NCI-H1930 (cell line): ENCODE measurements at places on chromosomes 1 and 21.

DNA sequence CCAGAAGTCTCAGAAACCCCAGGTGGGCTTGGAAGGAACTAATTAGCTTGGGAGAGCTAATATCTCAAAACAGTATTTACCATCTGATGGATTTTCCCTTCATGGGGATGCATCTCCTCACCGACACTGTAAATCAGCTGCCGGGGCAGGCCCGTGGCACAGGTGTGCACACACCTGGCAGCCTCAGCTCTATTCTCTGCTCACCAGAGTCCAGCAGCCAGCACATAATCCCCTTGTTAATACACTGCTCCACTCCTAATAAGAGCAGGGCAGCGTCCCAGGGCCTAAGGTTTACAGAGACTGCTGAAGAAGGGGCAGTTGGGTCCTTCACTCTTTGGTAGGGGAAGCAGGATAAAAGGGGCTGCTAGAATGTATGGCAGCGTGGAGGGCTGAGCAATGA lies 200.0 kb downstream of the TOMM20 start:
- DNase-seq, result no peak

DNA sequence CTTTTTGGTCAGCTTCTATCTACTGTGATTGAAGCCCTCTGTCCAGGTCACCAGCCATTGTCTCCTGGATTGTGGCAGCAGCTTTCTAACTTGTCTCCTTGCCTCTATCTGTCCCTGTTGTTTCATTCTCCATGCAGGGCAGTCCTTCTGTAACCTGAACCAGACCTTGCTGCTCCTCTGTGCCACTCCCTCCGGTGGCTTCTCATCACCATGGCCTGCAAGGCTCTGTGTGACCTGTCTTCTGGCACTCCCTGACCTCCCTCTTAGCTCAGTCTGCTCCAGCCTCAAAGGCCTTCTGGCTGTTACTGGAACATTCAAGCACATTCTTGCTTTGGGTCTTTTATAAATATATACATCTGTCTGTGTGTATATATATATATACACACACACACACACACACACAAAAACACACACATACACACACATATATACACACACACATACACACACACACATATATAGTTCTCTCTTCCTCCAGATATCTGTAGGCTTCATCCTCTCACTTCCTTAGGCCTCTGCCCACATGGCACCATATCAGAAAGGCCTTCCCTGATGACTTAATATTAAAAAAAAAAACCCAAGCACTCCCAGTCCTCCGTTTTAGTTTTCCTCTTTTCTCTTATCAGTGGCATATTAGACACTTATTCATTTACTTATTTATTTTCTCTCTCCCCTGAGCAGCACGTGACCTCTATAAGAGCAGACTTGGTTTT lies 21.2 kb upstream of the JUN start:
- DNase-seq, result no peak

DNA sequence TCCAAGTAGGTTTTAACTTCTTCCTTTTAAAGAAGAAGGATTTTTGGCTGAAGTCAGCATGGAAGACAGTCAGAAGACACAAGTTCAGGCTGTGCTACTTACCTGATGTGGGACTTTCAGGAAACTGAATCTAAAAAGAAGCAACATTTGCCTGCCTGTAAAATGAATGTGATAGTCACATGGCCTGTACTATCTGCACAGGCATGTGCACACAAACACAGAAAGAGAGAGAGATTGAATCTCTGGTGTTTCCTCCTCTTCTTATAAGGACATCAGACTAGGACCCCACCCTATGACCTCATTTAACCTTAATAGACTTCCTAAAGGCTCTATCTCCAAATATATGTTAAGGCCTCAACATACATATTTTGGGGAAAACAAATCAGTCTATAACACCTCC lies 542.9 kb downstream of the PLPP3 start:
- DNase-seq, result no peak

GRCh38 chr1:176501599-176501998 lies 38.6 kb downstream of the PAPPA2 start:
- DNase-seq, result no peak

DNA sequence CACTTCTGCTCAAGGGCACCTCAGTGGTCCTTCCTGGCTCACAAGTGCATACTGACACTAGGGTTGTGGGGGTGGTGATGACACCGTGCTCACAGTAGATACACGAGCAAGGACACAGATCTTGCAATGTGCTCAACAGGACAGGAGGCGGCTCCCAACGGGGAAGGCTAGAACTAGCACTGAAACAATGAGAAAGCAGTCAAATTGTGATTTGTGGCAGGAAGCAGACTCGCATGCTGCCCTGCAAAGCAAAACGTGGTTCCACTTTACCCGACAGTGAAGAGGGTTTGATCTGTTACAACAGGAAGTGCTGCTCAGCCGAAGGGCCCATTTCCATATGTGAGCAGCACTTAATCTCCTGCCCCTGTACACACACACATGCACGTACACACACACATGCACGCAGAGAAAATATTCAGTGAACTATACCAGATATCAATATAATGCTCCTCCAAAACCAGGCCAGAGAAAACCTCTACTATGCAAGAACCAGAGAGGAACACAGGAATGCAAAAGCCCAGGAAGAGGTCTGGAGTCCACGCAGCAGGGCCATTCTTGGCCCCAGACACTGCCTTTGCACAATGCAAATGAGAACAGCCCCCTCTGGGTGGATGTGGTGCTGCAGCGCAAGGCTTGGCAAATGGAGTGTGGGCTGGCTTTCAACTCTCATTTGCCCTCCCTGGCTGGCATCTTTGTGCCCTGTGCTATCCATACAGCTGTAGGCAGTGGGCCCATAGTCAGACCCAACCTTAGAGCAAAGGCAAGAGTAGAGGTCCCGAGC lies 47.1 kb downstream of the KANK4 start:
- DNase-seq, result no peak

- no peak for DNase-seq
These were observed 26.6 kb downstream of the RPS6KA1 start for GRCh38 chr1:26556111-26556510.

GRCh38 chr1:67540025-67540732 lies 110.0 kb upstream of the SERBP1 start:
- DNase-seq, result no peak

- DNase-seq, result no peak
These were observed 554.6 kb downstream of the SMYD3 start for GRCh38 chr1:245952383-245953026.

GRCh38 chr21:42532466-42533181 lies 19.0 kb downstream of the SLC37A1 start:
- no peak for DNase-seq

- no peak for DNase-seq
These were observed 148.1 kb downstream of the SPATA46 start for GRCh38 chr1:162228586-162228985.

- DNase-seq, result no peak
These were observed 11.5 kb downstream of the LRP8 start for GRCh38 chr1:53316424-53316765.

- no peak for DNase-seq
These were observed 33.0 kb downstream of the CDK18 start for GRCh38 chr1:205537386-205538018.

GRCh38 chr1:61337037-61337436 lies 254.7 kb downstream of the NFIA start:
- no peak for DNase-seq

DNA sequence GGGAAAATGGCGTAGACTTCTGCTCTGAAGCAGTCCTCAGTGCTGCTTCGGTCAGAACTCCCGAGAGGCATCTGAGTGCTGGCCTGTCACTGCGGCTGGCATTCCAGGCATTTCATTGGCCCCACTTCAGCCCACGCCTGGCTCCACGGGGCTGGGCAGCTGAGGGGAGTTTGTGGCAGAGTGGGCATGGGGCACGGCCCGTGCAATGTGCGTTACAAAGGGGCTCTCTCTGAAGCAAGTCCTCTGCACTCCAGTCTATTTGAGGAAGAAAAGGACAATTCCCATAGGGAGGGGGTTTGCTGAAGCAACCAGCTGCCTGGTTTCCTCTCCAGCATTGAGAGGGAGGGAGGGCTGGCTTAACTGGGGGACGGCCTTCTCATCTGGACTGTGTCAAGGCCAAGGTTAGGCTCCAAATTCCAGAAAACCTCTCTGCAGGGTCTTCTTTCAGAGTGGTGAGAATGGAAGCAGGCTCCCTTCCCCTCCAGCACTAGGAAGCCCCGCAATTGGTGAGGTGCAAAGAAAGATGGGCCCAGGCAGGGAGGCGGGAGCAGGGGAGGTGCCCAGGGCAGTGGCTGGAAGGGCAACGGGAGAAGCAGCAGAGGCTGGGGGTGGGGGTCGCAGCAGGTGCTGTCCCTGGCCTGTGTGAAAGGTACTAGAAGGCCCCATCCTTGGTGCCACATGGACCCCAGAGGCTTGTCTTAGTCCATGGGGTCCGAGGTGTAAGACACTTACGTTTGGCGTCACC lies 21.1 kb upstream of the GPR157 start:
- DNase-seq, result no peak

DNA sequence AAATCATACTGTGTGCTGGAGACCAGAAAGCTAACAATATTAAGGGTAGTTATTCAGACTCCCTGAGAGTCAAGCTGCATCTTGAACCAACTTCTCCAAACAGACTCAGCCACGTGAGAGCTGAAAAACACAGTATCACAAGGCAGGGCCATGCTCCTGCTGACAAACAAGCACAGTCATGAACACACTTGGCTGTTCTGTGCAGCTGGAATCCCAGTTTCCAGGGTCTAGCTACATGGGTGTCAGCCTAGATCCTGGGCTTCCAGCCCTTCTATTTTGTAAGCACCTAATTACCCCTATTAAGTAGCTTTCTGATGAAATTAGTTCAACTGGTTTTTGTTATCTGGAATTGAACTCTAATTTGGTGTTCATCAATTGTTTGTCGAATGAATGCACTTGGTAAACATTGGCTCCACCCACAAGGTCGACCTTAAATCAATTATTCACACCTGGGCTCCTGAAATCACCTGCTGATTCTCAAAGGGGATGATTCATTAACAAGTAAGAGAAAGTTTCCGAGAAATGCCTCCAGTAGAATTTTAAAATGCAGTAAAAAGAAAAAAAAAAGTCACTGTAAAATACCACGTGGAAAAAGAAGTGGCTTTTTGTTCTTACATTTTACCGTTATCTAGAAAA lies 179.3 kb downstream of the ZC3H11B start:
- DNase-seq, result no peak

GRCh38 chr1:117675907-117676430 lies 70.1 kb downstream of the TENT5C start:
- no peak for DNase-seq
